SK-MEL-5 (cell line): ENCODE measurements at places on chromosomes 16 and 17. TPM values are rescaled to one million over a fixed set of nuclear protein-coding genes. Genes with fewer than 3 reads are reported as not detected.

MMP28 gene
- total RNA-seq, result not detected in 2 replicates

SDR42E1 gene
- total RNA-seq, result not detected in 2 replicates

SCN4A gene
- not detected in 2 replicates for total RNA-seq

BRD7 gene
- total RNA-seq, result 52.0 and 57.3 TPM in 2 replicates

HOXB1 gene
- not detected in 2 replicates for total RNA-seq

PHKB gene
- total RNA-seq, result 42.1 and 45.1 TPM in 2 replicates

TBX6 gene
- 0.08 and 0.24 TPM in 2 replicates for total RNA-seq

CACNA1H gene
- 17.4 and 17.6 TPM in 2 replicates for total RNA-seq

ICAM2 gene
- 0.71 TPM in 1 of 2 replicates, not detected in the other for total RNA-seq

PIK3R6 gene
- 0.05 TPM in 1 of 2 replicates, not detected in the other for total RNA-seq

CCDC182 gene
- not detected in 2 replicates for total RNA-seq

AXIN2 gene
- 0.83 and 2.0 TPM in 2 replicates for total RNA-seq

XYLT1 gene
- total RNA-seq, result 21.1 and 23.3 TPM in 2 replicates

SRSF2 gene
- total RNA-seq, result 173 and 184 TPM in 2 replicates

OTOP2 gene
- not detected in 2 replicates for total RNA-seq

DHRS7C gene
- total RNA-seq, result not detected in 2 replicates

ORMDL3 gene
- total RNA-seq, result 32.4 and 33.7 TPM in 2 replicates

DNAI2 gene
- total RNA-seq, result not detected in 2 replicates

TPSAB1 gene
- total RNA-seq, result not detected in 2 replicates

SLC52A1 gene
- total RNA-seq, result not detected in 2 replicates

GRB2 gene
- total RNA-seq, result 146 and 154 TPM in 2 replicates

KRTAP4-4 gene
- total RNA-seq, result not detected in 2 replicates

DLX3 gene
- total RNA-seq, result not detected in 2 replicates

HOXB2 gene
- not detected in 2 replicates for total RNA-seq

TBC1D3 gene
- total RNA-seq, result not detected in 2 replicates
